Tongue (tissue), 3 donors: ENCODE measurements at places on chromosomes 11 and 22.

DNA sequence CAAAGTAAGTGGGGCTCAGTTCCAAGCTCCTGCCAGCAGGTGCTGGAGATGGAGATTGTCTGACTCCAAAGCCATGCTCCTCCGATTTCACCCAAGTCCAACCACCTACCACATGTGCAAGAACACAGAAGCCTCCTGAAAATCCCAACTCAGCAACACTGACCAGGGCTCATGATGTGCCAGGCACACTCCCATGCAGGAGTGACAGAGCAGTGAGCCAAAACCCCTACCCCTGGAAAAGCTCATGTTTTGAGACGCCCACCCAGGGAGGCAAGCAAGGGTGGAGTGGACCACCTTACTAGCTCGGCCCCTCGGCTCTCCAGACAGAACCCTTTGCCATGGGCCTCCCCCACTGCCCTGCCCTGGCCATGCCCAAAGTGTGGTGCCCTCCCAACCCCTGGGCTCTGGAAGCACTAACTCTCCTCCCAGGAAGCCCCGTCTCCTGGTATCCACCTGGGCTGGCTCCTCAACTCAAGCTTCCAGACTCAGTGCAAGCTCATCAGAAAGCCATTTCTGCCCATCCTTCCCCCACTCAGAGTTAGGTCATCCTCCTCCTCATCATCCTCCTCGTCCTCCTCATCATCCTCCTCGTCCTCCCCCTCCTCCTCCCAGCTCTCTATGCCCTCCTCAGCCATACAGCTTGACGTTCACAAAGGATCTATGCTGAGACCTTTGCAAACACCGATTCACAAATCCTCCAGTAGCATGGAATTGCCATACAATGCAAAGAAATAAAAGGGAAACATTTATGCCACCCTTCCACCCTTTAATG is 154.9 kb downstream of the MPPED1 start:
- no peak for DNase-seq

- DNase-seq: peak; percentile 83
Measured at GRCh38 chr11:109641549-109641948, 219.6 kb downstream of the C11orf87 start.

- no peak for DNase-seq
Measured at GRCh38 chr11:3126207-3126865, 38.8 kb downstream of the OSBPL5 start.

DNA sequence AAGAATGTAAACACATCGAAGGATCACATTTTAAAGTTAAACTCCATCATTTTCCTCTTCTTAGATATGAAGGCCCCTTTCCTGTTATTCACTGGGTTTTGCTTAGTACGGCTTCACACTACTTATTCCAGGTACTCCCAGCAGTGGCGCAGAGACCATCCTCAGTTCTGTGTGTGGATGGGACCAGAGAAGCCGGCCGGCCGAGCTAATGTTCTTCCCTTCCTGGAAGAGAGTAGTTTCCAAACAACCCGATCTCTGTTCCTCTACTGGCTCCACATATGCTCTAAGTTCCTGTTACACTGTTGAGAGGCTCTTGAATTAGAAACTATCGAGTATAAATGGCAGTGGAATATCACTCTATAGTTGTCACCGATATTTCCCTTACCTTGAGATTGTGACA is 684 bp upstream of the NFRKB start:
- no peak for DNase-seq

GRCh38 chr11:15716550-15716949 is 601.8 kb downstream of the INSC start:
- DNase-seq: no peak

DNA sequence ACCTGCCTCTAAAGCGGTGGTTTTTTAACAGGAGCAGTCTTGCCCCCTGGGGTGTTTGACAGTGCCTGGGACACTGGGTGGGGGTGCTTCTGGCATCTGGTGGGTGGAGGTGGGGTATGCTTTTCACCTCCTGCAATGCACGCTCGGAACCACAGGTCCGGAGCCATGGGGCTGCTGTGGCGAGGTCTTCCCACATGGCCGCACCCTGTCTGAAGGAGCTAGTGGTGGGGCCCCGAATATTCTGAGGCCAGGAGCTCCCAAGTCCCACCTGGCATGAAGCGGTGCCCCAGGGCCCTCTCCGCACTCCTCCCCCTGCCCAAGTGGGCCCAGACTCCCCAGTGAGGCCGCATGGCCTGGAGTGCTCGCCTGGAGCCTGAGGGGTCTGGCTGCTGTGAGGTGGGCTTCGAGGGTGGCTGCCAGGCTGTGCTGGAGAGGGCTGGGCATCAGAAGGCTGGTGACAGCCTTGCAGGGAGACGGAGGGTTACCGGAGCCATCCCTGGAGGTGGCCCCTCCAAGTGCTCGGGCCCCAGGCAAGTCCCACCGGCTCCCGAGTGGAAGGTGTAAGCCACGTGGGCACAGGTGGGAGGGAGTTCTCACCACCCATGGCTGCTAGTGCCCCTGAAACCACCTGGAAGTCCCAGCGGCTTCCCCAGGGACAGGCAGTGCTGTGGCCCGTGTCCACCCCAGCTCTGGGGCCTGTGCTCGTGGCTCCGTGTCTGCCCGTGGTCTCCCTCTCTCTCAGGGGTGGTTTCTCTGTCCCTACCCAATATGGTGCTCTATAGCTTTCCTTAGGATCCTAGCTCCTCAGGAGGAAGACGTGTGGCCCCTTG is 15.1 kb downstream of the TBX1 start:
- DNase-seq: no peak

DNA sequence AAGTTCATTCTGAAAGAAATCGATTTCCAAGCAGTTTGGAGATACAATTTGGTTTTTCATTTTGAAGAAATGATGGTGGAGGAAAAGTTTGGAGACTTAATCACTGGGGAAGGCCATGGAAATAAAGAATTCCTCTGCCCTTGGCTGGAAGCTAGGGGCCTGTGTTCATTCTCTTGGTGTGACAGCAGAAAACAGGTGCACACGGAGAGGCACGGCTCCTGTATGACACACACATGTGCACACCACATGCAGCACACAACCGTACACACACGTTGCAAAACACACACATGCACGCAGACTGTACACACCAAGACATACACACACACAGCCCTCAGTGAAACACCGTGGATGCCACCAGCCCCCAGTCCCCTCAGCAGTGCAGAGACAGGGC is 64.2 kb downstream of the CYTH4 start:
- DNase-seq: peak; percentile 60

GRCh38 chr22:43521716-43522115 is 109.9 kb downstream of the MPPED1 start:
- no peak for DNase-seq

- DNase-seq: no peak
Measured at GRCh38 chr11:128559496-128560103, 27.8 kb downstream of the ETS1 start.

GRCh38 chr11:61392981-61393595 is 701 bp downstream of the TMEM216 start:
- DNase-seq: peak; percentile 34

- peak; percentile 54 for DNase-seq
Measured at GRCh38 chr11:1844221-1845094, 5.7 kb downstream of the TNNI2 start.

DNA sequence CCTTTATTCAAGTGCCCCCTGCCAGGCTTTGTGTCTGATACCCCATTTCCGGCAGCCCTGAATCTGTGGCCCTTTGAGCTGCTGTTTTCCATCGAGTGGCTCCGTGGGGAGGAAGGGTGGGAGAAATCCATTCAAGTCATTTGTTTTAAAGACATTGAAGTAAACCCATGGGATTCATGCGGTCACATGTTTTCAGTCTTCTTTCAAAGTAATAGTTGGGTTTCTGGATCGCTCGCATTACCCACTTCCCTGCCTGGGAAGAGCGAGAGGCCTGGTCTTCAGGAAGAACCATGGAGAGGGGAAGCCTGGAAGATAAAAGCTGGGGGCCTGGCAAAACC is 14.4 kb downstream of the DAGLA start:
- DNase-seq: no peak

- peak; percentile 73 for DNase-seq
Measured at GRCh38 chr22:24146194-24146616, 35.1 kb upstream of the SUSD2 start.

DNA sequence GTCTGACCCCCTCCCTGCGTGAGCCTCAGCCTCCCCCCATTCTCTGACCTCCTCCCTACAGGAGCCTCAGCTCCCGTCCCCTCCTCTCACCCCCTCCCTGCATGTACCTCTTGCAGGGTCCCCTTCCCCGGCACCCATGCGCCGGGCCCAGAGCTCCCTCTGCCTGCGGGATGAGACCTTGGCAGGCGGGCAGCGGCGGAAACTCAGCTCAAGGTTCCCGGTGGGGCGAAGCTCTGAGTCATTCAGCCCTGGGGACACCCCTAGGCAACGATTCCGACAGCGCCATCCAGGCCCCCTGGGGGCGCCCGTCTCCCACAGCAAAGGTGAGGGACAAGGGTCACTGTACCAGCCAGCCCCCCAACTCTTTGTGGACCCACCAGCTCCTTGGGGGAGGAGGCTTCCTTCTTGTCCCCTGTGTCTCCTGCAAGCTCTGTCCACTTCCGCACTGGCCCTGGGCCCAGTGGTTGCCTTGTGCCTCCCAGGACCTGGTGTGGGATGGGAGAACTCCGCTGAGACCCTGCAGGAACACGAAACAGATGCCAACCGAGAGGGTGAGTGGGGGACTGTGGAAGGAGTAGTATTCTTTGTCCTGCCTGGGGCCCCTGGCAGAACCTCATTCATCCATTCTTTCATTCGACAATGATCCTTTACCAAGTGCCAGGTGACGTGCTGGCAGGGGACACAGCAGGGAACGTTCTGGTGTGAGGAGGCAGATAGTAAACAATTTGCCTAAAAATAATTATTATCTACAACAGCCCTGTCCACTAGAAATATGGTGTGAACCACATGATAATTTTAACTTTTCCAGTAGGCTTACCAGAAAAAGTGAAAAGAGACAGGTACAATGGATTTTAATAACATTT is 3.7 kb upstream of the RPS6KA4 start:
- peak; percentile 67 for DNase-seq

- DNase-seq: no peak
Measured at GRCh38 chr11:69159150-69159852, 3.6 kb downstream of the SMIM38 start.

GRCh38 chr11:6273188-6273587 is 13.6 kb downstream of the CCKBR start:
- DNase-seq: peak; percentile 51

- no peak for DNase-seq
Measured at GRCh38 chr11:116680349-116681125, 92.2 kb downstream of the BUD13 start.

DNA sequence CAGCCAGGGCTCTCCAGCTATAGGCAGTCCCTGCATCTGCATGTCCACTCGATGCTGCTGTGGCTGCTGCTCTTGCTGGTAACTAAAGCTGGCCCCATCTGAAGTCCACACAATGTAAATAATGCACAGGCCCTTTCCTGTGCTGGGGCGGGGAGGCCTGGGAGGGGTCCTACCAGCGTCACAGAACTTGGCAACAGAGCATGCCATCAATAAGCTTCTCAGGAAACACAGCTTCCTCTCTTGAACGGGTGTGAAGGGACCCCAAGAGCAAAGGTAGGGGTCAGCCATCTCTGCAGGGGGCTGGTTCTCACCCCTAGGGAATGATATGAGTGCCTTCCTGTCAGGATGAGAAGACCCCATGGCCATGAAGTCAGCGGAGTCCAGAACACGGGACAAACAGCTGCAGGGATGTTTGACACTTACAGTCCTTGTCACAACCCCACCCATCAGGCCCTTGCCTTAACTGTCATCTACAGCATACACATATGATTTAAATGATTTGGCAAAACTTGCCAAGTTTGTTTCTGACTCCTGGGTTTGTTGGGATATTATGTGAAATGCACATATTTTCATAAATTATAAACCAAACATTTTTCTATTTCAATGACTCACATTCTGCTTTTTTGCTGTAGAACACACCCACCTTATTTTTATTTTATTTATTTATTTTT is 39.1 kb upstream of the LYVE1 start:
- no peak for DNase-seq

DNA sequence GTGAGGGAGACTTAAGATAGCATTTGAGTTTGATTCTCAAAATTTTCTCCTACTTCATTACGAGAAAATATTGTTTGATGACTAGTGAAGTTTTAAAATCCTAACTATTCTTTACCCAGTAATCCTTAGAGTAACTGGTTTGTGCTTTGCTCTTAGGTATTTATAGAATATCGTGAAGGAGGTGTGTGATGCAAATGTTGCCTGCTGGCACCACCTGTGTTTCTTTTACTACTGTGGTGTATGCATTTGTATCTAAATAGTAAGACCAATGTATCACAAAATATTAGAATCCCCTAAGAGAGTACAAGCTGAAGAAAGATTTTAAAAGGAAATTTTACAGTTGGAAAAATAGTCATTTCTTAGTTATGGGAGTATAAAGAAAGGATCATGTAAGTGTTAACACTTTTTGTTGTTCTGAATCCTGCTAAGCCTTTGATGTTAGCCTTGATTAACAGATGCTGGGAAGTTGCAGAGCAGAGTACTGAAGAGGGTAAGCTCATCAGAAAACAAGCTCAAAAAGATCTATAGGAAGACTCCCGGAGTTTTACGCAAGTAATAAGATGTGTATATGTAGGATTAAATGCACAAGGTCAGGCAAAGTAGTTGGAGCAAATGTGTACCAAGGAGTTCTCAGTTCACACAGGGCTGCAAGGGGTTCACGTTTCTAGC is 102.2 kb upstream of the SLC6A5 start:
- no peak for DNase-seq

DNA sequence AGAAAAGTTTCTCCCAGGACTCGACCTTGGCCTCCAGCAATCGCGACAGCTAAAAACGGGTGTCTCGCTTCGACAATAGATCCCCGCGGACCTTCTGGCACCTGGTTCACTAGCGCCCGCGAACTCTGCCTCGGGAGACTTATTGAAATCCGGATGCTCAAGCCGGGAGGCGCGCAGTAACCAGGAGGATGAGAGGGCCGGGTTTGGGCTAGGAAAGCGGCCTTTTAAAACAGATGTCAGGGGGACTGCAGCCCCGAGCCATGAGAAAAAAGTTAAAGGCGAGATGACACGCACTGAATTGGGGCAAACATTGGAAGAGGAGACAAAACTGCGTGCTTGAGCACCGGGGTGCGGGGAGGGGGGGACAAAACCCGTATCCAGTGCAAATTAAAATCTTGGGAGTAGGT is 637 bp upstream of the ZBTB16 start:
- DNase-seq: no peak

DNA sequence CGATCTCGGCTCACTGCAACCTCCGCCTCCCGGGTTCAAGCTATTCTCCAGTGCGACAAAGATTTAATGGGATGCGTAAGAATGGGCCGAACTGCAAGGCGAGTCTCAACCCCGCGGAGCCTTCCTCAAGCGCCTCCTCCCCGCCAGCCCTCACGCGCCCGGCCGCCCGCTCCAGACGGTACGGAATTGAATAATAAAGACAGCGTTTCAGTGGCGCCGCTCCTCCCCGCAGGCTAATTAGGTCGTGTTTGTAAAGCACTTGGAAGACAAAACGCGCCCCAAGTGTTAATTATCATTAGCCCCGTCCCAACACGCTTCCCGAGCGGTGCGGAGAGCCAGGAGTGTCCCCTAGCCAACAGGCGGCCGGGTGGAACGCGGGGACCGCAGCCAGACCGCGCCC is 192.0 kb downstream of the BUD13 start:
- peak; percentile 12 for DNase-seq

- DNase-seq: no peak
Measured at GRCh38 chr22:36986242-36986821, 32.9 kb downstream of the TST start.

GRCh38 chr11:70511345-70511744 is 113.0 kb downstream of the CTTN start:
- no peak for DNase-seq

GRCh38 chr11:79413268-79413667 is 27.6 kb downstream of the TENM4 start:
- peak; percentile 98 for DNase-seq
